NCI-H2107 (cell line): ENCODE measurements at places on chromosomes 13 and 19.

- DNase-seq, result no peak
Observed at GRCh38 chr13:37701972-37702371, 103.4 kb upstream of the POSTN start.

- DNase-seq, result no peak
Observed at GRCh38 chr13:113883314-113883811, 19.5 kb upstream of the GAS6 start.

GRCh38 chr13:27970382-27971235, 1.5 kb upstream of the CDX2 start:
- no peak for DNase-seq

DNA sequence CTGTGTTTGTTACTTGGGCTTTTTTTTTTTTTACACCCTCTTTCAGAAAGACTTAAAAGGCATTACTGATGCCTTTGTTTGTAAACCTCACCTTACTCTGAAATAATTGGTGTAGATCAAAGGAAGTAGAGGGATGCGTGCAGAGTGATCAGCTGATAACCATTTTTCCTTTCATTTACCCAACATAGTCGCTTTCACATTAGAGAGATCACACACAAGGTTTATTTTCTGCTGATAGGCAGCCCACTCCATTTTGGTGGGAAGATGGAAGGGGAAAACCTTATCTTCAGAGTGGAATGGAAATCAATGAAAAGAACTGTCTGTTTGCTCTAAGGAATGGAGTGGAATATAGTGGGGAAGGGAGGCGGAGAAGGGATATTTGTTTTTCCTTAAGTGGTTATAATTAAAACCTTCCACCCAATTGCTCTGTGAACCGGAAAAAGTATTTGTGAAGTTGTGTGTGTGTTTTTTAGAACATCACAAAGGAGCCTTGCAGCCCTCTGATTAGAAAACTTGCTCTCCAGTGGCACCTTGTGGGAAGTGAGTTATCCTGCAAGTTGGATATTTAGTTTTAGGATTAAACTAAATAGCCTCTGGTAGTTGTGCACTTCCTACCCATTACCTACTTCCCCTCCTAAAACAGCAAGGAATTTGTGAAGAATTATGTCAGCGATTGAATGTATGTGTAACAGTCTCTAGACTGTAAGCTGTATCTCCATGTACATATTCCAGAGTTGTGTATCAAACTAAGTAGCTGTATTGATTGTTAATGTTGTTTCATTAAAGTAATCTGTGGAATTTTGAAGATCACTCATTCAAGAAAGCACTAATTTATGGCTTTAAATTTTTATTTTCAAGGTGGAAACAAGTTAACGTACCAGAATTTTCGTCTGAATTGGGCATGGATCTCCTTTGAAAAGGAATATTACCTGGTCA, 76.8 kb downstream of the FREM2 start:
- no peak for DNase-seq

GRCh38 chr19:4052993-4053422, 13.7 kb downstream of the ZBTB7A start:
- no peak for DNase-seq

DNA sequence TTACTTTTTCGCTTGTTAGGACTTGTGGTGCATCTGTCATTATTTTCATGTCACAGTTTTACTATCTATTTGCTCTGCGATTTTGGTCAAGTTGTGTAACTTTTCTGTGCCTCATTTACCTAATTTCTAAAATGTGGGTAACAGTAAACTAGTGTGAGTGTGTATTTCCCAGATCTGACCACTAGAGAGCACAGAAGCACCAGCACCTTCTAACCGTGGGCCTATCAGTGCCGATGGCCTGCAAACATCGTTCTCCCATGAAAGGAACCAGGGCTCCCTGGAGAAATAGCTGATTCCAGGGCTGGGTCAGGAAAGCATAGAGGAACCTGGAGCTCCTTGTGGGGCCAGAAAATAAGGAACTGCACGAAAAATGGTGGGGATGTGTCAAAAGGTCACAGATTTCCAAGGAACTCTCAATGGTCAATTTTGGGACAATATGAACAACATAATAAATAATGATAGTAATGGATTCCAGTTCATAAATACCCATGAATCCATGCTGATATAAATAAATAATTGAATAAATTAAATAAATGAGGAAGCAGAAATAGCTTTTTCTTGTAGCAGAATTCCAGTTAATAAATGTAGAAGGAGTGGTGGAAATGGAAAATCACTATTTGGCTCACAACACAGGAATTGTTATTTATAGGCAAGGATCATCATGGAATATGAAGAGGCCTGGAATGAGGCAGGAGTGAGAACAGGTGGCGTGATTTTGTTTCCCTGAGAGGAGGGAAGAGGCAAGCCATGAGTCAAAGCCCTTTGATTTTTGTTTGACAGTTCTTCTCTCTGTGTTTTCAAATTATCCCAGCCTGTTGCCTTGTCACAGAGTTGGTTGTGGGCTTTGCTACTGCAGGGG, 31.1 kb downstream of the CEACAM8 start:
- peak; percentile 8 for DNase-seq

DNA sequence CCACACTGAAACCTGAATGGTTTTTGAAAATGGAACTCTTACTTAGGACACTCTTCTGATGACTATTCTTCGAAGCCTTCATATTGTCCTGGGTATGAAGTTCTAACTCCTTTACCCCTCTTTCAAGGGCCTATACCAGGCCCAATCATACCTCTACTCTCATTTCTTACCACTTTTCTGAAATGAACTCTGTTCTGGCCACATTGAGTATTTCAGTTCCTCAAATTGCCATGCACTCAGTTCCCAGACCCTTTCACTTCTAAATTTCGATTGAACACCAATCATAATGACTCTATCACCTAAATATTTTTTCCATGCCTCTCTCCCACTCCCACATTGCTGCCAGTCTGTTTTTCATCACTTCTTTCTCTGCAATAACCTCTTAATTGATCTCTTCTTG, 53.7 kb downstream of the LACC1 start:
- DNase-seq, result no peak

DNA sequence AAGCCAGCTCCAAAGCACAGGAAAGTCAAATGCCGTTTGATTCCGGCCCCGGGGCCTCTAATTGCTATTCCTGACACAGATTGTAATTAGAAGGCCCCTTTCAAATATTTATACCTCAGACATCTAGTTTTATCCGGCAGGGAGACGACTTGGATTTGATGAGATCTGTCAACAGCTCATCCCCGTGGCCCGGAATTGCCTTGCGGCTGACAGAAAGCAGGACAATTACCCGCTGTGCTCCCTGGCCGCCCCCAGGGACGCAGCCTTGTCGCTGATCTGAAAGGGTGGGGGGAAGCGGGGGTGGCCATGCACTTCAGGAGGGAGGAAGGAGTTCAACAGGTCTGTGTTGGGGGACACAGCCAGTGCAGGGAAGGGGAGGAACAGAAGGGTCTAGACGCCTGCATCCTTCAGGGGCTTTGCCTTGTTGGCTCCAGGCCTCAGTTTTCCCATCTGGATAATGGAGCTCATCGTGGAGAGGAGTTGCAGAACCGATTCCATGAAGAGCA, 1.8 kb upstream of the SHD start:
- DNase-seq, result no peak

- no peak for DNase-seq
Observed at GRCh38 chr19:47102346-47103060, 11.1 kb downstream of the ZC3H4 start.

GRCh38 chr19:46818812-46819211, 30.4 kb upstream of the SLC1A5 start:
- DNase-seq, result no peak

DNA sequence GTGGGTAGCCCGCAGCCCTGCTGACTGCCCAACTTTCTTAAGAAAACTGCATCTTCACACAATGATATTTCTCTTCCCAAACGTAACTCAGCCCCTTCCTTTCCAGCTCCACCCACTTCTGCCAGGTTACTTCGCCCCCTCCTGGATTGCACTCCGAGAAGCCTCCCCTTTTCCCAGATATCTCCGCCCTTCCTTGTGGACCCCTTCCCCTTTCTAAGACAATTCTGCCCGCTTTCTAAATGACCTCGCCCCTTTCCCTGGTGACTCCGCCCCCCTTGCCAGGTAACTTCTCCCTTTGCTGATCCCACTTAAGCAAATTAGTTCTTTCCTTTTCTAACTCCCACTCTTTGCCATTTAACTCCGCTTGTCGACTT, 2.6 kb downstream of the VSIG10L start:
- no peak for DNase-seq

GRCh38 chr19:47152632-47153031, 22.0 kb downstream of the SAE1 start:
- DNase-seq, result no peak

GRCh38 chr13:37656247-37656940, 57.8 kb upstream of the POSTN start:
- no peak for DNase-seq

DNA sequence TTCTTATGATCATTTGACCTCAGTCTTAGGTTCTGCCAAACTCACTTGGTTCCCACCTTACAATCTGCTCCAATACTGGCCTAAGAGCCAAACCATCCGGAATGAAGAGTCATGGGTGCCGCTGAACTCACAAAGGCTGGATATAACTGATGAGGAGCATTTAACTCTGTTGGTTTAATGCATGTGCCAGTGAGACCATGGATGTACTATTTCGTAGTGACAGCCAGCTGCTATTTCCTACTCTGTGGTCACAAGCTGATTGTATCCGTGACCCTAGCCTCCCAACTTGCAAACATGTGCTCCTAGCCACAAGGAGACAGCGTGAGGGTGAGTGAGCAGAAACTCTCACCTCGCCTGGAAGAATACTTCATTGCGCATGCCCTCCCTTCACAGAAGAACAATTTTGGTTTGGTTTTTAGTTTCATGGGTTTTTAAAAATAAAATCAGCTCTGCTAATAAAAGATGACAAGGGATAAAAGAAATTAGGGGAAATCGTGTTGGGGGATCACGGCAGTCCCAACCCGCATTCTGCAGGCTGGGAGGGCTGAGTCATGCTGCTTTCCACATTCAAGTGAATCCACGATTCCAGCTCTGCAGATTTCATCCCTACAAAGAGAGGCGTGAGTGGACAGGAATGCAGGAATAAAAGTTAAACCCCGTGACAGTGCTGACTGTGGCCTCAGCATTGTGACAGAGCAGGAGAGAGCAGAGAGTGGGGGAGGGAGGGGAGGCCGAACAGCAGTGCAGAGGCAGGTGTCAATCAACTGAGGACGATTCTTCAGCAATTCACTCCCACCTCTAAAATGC, 66.8 kb upstream of the RAP2A start:
- no peak for DNase-seq

DNA sequence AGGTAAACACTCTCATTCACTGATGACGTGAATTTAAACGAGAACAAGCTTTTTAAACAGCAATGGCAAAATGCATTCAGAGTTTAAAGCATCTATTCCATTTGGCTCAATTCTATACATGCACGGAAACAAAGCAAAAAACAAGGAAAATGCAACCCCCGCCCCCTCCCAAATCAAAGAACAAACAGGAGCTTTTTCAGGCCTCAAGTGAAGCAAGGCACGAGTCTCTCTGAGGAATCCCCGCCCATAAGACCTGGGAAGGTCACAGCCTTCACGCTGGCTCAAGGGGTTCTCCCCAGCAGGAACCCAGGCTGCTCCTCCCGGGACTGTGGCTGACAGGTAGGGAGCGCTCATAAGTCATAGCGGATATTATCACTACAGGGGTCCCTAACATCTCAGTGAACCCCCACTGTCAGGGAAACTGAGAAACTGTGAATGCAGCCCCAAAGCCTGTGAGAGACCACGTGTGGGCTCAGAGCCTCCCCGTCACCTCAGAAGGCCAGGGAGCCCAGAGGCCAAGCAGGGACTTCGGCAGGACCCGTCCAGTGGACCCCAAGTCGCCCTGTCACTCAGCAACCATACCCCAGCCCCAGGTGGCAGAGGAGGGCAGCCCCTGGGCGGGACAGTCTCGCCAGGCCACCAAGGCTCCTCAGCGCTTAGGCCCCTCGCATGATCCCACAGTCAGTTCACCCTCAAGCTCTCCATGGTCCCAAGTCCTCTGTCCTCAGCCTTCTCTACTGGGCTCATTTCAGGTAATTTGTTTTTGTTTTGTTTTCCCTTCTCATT, 117.3 kb downstream of the ZDHHC20 start:
- DNase-seq, result no peak

DNA sequence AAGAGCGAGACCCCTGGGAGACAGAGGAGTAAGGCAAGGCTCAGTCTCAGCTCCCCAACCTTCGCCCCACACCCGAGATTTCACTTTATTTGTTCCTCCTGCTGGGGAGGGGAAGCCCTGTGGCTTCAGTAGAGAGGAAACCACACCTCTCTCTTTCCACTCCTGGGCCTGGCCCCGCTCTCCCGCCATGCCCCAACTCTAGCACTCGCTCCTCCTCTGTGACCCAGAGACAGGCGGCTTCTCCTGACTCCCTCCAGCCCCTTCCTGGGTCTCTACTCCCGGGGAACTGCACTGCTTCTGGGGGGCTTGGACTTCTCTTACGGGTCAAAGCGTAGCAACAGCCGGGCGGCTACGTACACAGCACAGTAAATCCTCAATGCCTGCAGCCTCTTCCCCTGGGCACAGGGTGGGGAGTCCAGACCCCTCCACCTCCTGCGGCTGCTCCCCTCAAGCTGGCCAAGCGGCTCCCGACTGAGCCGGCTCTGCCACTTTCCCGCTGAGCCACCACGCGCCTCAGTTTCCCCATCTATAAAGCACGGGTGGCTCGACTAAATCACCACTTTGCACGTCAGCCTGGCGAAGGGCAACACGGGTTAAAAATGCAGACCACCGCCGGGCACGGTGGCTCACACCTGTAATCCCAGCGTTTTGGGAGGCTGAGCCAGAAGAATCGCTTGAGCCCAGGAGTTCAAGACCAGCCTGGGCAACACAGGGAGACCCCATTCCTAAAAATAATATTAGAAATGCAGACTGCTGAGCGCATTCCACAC, 1.4 kb downstream of the RNF126 start:
- DNase-seq, result no peak

GRCh38 chr13:48629277-48629676, 24.5 kb upstream of the CYSLTR2 start:
- no peak for DNase-seq

DNA sequence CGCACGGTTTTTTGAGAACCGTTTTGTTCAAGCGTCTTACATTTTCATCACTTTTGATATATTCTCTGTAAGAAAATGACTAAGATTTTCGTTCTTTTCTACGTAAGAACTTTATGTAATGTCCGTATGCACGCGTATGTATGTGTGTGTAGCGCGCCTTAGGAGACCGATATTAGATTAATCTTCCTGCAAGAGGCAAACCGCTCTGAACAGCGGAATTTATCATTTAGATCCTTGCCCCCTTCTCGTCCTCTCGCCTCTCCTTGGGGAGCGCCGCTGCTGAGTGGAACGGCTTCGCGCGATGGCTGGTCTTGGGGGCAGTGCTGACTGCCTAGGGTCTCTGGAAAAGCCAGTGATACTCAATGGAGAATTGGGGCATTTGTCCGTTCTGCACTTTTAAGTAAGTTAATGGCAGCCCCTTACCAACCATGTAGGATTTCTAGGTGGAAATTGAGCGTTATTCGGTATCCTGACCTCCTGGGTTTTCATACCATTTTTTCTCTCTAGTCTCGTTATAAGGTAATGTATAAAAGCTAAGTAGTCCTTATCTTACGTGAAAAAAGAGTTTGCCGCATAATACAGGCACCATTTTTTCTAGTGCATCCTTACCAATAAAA, 4.7 kb downstream of the MAB21L1 start:
- no peak for DNase-seq
